ENCODE measurements at places on chromosomes 12 and 14.

DNA sequence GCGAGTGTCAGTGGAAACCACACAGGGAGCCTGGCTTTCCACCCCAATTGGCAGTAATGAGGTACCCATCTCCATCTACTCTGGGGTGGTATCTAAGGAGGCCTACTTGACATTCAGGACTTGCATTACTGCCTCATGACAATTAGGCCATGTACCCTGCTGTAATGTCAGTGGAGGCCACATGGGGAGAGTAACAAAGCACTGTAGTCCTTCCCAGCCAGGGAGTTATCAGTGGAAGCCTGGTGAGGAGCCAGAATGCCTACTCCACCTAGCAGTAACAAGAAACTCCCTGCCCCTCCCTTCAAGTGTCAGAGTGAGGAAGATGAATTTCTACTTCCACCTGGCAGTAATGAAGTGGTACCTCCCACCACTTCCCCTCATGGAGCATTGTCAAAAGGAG lies 12.5 kb downstream of the TIMM9 start:
- DNase-seq: no peak

- peak; percentile 82 for DNase-seq
Measured at GRCh38 chr12:3752741-3753486, at the start of gene CRACR2A. TSS of gene CRACR2A (minus strand) at chr12:3753109. CDS start at chr12:3696999, 56,110 bp downstream.

- no peak for DNase-seq
Measured at GRCh38 chr12:77578466-77579220, 252.1 kb upstream of the NAV3 start.

- no peak for DNase-seq
Measured at GRCh38 chr14:95322651-95323050, 2.9 kb upstream of the CLMN start.

GRCh38 chr14:89315493-89316470 lies 101.3 kb downstream of the FOXN3 start:
- no peak for DNase-seq

DNA sequence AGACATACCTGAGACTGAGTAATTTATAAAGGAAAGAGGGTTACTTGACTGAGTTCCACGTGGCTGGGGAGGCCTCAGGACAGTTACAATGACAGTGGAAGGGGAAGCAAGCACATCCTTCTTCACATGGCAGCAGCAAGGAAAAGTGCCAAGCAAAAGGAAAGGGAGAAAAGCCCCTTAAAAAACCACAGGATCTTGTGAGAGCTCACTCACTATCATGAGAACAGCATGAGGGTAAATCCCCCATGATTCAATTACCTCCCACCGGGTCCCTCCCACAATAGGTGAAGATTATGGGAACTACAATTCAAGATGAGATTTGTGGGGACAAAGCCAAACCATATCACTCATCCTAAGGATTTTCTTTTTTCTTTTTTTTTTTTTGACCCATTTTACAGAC lies 177.8 kb upstream of the EEA1 start:
- no peak for DNase-seq

DNA sequence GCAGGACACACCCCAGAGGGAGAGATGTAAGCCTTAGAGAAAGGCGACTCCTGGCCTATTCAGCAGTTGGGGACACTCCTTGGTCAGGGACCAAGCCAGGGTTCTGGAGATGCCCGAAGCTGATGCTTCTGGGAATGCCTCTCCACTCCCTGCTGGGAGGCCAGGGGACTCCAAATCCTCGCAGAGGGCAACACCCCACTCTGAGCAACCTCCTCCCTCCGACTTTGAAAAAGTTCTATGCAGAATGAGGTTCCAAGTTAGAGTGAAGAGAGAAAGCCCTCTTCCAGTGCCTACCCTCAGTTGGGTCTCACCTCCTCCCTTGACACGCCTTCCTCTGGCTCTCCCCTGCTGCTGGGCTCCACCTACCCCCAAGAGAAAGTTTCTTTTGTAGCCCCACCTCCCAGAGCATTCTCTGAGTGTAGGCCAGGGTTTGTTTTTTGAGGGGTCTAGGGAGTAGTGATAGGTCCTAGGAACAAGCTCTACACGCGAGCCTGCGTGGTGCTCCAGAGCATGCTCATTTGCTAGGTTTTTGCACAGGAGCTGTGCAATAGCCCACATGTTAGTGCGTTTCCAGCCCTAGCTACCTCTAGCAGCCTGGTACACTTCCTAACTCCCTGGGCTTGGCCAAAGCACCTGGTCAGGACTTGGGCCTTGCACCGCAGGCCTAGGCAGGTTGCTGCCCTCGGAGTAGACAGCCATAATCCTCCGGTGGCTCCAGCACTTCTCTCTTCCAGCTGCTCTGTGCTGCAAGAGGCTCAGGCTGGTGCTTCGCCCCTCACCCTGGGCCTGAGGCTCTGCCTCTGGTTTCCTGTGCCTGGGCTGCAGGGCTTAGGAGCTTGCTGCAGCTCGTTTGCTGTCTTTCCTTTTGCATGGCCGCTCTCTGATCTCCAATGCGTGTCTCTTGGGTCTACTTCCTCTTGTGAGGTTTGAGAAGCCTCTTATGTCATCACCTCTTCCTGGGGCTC lies 590 bp upstream of the CEBPE start:
- DNase-seq: peak; percentile 12

- no peak for DNase-seq
Measured at GRCh38 chr12:95411466-95411865, 62.5 kb upstream of the METAP2 start.

- no peak for DNase-seq
Measured at GRCh38 chr14:74035556-74035955, 16.4 kb downstream of the BBOF1 start.

DNA sequence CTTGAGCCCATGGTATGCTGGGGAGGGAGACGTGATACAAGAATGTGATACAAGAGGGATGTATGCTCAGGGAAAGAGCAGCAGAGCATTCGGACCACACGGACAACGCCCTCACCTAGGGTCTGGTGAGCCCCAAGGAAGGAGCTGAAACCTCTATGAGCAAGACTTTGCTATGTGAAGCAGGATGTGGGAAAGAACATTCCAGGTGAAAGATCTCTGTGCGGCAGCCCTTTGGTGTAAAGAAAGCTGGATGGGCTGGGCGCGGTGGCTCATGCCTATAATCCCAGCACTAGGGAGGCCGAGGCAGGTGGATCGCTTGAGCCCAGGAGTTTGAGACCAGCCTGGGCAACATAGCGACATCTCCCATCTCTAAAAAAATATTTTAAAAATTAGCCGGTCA lies 16.9 kb upstream of the FICD start:
- no peak for DNase-seq

DNA sequence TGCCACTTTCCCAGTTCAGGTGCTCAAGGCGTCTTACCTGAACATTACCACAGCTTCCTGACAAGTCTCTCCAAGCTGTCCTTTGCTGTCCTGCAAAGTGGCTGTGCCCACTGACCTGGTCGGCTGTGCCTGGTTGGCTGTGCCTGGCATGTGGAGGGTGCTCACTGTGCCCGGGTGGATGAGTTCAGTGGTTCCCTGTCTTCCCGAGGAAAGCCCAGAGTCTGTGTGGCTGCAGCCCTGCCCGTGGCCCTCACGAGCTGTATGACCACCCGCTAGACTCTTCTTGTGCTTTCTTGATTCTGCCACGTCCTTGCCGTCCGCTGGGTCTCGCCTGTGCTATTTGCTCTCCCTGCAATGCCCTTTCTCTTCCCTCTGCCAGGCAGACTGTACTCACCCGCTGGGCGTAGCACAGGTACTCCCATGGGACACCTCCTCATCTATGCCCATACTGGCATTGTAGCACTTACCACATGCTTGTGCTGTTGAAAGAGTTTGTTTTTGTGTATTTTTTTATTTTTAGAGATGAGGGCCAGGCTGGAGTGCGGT lies 95.9 kb downstream of the TSPAN9 start:
- no peak for DNase-seq

GRCh38 chr12:32201976-32202375 lies 95.3 kb downstream of the BICD1 start:
- no peak for DNase-seq

DNA sequence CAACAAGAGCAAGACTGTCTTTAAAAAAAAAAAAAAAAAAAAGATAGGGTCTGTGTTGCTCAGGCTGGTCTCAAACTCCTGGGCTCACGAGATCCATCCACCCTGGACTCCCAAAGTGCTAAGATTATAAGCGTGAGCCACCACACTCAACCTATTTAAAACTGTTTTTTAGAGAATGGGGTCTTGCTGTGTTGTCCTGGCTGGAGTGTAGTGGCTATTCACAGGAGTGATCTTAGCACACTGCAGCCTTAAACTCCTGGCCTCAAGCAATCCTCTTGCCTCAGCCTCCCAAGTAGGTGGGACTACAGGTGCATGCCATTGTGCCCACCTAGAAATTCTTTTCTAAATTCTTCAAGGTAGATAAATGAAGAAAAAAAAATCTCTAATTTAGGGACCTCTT lies 7.6 kb downstream of the COQ10A start:
- no peak for DNase-seq

DNA sequence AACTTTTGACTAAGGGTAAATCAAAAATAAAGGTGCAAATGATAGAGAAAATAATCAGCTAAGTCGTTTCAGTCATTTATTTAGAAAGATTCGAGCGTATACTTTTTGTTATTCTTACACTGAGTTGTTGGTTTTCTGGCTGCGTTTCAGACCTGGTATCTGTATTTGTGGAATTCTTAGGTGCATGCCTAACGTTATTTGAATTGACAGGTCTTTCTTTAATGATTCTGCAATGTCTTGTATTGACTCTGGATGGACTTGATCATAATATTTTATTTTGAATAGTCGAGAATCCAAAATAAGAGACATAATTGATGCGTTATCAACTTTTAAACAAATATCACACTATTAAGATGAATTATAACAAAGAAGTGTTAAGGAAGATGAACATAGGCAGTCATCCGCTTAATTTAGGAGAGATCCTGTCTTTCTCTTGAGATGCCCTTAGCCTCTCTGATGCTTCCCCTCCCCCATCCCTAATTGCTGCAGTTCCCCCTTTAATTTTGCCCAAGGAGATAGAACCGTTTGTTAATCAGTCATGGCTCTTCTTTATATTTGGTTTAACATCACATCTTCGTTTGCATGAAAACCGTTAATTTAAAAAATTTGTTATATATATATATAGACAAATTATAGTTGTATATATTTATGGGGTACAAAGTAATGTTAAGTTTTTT lies 1.8 kb downstream of the ALX1 start:
- DNase-seq: no peak

- DNase-seq: no peak
Measured at GRCh38 chr12:68368327-68368726, 36.2 kb upstream of the MDM1 start.

- DNase-seq: no peak
Measured at GRCh38 chr14:56129933-56130332, 11.7 kb downstream of the PELI2 start.

DNA sequence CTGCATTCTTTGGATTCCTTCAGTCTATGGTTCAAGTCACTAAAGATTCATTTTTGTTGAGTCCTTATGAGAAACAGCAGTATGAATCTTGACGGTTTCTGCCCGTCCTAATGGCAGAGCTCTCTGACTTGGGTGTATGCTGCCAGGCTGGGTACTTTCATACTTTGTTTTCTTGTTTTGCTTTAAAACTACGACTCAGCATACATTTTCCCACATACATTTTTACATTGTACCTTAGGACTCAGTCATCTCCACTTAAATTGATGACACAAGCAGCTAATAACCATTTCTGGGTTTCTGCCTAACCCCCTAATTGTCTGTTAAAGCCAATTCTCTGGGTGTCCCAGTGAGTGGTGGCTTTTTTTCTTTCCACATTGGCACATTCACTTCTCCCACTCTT lies 4.8 kb upstream of the DDX55 start:
- DNase-seq: no peak

GRCh38 chr12:22653075-22653474 lies 28.1 kb downstream of the ETNK1 start:
- DNase-seq: no peak

GRCh38 chr14:25108959-25109358 lies 59.0 kb upstream of the STXBP6 start:
- no peak for DNase-seq

- DNase-seq: no peak
Measured at GRCh38 chr14:75806352-75806832, 145.3 kb downstream of the TTLL5 start.

DNA sequence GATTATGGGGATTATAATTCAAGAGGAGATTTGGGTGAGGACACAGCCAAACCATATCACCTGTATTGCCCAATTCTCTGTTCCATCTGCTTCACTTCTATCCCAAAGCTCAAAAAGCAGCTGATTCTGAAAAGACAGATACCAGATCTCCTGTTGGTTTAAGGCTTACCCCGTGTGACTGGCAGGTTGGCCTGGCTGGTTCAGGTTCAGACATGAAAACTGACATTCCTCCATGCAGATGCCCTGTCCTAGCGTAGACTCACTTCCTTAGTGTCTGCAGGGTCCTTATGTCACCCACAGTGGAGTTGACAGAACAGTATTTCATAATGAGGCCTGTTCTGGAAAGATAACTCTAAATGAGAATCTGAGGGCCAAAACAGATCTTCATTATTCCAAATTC lies 61.1 kb upstream of the FLRT2 start:
- DNase-seq: no peak

DNA sequence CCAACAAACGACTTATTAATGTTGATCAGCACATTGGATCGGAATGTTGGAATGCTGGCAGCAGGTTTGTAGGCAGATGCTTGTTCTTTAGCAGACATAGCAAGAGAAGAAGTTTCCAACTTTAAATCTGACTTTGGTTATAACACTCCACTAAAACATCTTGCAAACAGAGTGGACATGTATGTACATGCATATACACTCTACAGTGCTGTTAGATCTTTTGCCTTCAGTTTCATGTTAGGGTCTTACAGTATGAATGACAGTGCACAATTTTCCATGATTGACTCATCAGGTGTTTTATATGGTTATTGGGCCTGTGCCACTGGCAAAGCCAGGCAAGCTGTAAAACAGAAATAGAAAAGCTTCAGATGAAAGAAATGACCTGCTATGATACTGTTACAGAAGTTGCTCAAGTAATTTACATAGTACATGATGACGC lies 14.3 kb upstream of the DHRS7 start:
- DNase-seq: no peak

DNA sequence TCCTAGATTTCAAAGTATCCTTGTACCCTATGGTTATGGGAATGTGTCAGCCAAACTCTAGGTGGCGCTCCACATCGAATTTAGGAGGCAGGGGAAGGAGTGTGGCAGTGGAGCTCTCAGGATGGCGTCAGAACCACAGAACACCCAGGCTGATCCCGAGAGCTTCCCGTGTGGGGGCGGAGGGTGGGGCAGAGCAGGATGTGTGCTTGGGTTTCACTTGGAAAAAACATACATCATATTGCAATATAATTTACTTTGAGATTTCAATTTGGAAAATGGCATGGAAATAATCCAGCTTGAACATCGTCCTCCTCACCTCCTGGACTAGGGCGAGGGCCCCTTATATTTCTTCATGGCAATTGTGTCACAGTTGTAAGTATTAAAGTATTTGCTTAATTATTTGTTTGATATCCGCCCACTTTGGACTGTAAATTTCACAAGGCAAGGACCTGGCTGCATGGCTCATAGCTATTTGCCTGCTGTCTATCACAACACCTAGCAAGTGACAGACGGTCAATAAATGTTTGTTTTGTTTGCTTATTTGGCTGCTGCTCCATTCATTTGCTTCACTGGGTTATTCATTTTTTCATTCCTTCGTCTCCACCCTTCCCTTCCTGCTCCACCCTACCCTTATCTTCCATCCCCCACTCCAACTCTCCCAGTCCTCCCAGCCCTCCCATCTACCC lies 221.5 kb upstream of the HMGA2 start:
- no peak for DNase-seq

- no peak for DNase-seq
Measured at GRCh38 chr14:71365361-71365760, 458.1 kb downstream of the PCNX1 start.
